ENCODE measurements at places on chromosomes 5 and 9.

DNA sequence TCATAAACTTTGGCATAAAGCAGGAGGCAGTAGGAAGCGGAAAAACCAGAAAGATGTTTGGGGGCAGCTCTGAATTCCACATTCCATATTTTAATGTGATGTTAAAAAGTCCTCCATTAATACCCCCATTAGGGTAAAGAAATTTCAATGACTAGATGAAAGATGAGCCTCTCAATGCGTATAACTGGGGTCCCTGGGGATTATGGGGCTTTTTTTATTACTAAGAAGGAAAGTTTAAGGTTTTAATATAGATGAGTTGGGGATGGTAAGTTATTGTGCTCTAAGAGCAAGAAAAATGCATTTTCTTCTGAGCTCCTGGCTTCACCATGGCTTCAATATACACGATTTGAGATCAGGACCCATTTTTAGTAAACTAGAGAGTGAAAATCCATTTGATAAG is 321.9 kb downstream of the CDK5RAP2 start:
- no peak for DNase-seq

DNA sequence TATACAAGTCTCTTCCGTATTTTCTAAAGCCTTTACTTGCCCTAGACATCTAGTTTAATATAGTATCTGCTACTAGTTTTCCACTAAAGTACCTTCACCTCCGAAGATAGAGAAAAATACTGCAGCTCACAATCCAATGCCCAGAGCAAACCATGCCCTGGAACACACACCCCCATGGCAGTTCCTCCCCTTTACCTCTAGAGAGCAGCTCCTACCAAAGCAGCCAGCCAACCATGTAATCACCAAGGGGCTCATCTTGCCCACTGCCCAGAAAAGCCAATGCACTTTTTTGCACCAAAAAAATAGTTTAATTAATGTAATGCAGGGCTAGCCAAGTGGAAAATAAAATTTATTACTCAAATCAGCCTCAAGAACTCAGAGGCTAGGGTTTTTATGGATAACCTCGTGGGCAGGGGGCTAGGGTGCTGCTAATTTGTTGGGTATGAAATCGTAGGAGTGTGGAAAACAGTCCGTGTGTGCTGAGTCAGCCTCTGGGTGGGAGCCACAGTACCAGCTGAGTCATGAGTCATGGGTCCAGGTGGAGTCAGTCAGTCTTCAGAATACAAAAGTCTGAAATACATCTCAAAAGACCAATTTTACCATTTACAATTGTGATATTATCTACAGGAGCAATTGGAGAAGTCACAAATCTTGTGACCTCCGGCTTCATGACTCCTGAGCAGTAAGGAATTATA is 120.1 kb upstream of the ACO1 start:
- no peak for DNase-seq

GRCh38 chr9:127061411-127061810 is 61.0 kb downstream of the ANGPTL2 start:
- no peak for DNase-seq

GRCh38 chr5:14439087-14439871 is 142.3 kb upstream of the OTULINL start:
- DNase-seq: no peak

GRCh38 chr9:72996684-72997314 is 43.9 kb upstream of the ALDH1A1 start:
- no peak for DNase-seq

GRCh38 chr9:81237565-81238231 is 451.6 kb downstream of the TLE1 start:
- no peak for DNase-seq

DNA sequence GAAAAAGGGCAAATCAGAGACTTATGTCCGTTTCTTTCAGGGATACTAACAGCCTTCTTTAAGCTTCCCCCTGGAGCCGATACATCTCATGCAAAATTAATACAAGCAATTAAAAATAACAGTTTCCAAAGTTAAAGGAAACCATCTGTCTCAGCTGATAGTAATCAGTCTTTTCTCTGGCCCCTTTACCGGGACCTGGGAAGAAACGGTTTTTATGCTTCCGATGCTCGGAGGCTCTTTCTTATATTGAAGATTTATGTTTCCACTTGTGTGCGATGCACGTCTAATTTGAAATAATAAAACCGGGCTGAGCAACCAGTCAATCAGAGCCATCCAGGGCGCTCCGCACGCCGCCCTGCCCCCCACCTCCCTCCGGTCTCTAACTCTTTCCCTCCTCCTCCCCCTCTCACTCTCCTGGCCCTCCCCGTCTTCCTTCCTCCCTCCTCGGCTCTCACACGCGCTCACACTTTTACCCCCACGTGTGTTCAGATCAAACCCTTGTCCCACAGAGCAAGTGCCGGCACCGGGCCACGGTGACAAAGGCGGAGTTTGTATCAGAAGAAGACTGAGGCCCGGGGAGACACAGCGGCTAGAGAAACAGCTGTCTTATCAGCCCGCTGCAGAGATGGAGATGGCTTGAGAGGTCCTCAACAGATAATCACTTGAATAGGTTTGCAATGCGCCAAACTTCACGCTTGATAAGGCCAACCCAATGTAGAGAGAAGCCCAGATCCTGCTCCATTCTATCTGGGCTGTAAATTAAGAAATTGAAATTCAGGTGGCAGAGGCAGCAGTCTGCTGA is 5.1 kb upstream of the ELAVL2 start:
- peak; percentile 42 for DNase-seq

- no peak for DNase-seq
Observed at GRCh38 chr5:52504584-52505240, 283.0 kb upstream of the ITGA1 start.

DNA sequence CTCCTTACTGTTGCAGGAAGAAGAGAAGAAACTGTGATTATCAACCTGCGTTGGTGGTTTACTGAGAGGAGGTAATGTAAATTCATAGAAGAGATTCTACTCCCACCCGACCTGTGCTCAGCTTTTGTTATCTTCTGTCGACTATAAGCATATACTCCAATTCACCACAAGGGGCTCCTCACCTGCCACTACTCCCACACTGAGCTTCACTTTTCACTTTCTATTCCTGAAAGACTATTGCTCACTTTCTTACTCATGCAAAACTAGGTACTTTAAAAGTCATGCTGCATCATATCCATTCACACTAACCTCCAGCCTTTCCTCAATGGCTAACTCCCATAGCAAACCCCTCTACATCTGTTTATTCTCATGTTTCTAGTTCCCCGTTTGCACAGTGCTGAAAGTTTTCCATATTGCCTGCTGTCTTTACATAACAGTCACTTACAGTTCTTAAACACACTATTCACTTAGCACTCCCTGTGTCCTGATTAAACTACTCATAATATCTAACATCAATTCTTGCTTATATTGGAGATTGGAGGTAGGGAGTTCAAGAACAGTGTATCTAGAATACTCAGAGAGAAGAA is 1062.6 kb downstream of the NR2F1-AS1 start:
- DNase-seq: no peak
